ENCODE measurements at places on chromosomes 11 and 22.
A peak's percentile ranks its signal among the peaks of the same experiment; 100 is the strongest.

DNA sequence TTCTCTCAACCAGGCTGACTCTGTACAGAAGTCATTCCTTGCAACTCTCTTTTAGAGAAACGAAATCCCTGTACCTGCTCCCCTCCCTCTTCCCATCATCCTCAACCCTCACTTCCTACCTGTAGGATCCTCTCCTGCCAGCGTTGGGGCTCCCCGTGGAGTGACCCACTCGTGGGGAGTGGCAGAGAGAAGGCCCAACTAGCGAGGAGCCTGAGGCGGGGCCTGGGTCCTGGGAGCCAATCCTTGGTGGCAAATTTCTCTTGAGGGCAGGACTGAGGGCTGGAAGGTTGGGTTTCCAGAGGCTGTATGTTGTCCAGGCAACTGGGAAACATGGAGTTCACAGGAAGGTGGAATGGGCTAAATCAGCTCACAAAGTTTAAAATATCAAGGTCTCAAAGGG is 10.4 kb downstream of the NHERF4 start:
- DNase-seq = no peak

DNA sequence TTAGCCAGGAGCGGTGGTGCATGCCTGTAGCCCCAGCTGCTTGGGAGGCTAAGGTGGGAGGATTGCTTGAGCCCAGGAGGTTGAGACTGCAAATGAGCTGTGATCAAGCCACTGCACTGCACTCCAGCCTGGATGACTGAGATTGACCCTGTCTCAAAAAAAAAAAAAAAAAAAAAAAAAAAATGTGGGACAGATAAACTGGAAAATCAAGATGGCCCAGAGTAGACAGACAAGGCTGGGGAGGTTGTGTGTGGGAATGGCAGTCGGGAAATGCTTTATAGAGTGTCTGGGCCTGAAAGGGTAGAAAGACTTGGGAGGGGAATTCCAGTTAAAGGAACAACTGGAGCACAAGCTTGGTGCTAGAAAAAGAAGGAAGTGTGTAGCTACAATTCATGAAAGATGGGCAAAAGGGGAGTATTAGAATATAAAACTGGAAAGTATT is 18.2 kb upstream of the WDR74 start:
- DNase-seq = no peak

DNA sequence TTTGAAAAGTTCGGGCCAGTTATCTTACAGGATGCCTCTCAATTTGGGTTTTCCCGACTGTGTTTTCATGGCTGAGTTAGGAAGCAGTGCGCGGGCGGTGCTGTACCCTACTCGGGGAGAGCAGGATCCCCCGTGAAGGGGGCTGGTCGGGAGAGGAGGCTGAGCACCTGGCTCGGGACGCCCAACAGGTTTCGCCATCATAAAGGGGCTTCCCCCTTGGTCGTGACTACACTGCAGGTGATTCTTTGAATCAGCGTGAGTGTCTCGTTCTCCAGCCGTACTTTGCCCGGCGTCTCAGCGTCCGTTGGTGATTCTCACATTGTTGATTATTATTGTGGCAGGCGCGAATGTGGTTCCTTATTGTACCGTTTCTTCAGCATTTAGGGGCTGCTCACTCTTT is 46.6 kb downstream of the ST14 start:
- no peak for DNase-seq

DNA sequence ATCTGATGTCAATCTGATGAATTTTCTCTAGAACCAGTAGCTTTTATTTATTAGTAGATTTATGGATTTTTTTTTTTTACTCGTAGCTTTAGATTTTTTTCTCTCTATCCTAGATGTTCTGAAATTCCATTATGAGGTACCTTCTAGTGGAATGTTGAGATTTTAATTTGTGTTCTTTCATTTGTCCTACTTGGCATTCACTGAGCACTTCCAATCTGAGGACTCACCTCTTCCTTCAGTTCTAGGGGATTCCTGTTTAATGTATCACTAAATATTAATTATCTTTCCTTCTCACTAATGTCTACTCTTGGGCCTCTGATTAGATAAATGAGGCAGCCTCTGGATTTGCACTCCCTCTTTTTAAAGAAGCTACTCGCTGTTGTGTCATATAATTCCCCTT is 40.2 kb upstream of the WNT7B start:
- no peak for DNase-seq

DNA sequence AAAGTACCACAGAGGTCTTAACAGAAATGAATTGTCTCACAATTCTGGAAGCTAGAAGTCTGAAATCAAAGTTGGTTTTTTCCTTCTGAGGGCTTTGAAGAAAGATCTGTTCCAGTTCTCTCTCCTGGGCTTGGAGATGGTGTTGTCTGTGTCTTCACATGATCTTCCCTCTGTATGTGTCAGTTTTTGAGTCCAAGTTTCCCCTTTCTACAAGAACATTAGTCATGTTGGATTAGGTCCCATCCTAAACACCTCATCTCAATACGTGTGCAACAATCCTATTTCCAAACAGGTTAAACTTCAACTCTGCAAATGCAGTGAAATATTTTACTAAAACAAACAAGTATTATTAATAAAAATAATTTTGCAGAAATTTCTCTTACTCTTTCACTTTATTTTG is 3.1 kb upstream of the PTS start:
- DNase-seq = no peak

DNA sequence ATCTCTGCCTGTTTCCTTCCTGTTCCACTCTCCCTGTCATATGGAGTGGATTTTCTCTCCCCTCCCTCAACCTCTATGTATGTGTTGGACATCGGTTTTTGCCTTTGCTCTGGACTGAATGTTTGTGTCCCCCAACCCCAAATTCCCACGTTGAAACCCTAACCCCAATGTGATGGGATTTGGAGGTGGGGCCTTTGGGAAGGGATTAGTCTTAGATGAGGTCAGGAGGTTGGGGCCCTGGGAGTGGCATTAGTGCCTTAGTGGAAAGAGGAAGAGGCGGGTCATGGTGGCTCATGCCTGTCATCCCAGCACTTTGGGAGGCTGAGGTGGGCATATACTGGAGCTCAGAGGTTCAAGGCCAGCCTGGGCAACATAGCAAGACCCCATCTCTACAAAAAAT is 11.6 kb downstream of the TP53AIP1 start:
- no peak for DNase-seq

- no peak for DNase-seq
These were observed 675.0 kb upstream of the KIRREL3 start for GRCh38 chr11:127675581-127675980.

DNA sequence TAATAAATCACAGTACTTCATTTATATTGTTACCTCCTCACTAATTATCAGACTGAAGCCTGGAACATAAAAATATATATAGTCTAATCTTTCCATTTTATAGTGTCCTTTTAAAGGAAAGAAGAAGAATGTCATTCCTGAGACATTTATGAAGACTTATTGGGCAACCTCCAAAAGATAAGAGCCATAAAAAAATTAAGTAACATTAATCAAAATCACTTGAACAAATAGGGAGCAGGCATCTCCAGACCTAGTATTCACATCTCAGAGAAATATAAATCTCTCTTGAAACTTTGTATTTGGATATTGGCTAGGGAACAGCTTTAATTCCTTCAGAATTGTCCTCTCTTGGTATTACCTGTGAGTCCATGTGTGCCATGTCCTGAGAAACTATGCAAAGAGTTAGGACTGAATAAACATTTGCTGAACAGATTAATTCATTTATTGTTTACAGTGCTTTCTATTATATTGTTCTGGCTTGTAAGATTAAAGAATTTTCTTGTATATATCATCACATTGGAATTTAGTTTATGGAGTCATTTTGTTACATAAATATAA is 530.5 kb upstream of the LRRC4C start:
- no peak for DNase-seq

DNA sequence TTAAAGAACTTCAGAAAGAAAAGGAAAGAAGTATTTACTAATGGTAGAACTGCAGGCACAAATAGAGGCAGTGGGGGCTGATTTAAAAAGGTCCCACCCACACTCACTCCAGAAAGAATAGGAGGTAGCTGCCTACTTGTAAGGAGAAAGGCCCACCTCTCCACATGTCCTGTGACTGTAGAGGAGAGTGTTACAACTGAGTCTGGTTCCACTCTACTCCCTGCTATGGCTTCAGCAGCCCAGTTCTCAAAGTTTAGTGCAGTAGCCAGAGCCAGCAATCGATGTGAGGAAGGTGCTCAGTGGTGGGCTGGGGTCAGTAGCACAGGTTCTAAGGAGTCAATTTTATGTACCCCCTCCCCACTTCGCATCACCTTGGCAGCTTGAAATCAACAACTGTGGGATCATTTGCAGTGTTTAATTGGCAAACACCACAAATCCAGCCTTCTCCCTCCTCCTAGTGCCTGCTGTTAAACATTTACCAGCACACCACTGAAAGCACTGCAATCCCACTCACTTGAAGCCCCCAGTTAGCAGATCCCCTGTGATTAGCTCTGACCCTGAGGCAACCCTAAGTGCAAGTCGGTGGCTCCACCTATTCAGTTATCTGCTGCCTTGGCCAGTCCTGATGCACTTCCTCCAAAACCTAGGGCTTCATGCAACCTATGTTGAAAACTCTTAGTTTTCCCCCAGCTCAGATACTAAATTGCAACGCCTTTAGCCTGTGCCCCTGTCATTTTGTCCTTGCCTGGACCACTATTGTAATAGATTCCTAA is 146.6 kb downstream of the BBOX1 start:
- no peak for DNase-seq

- DNase-seq = peak; percentile 19
These were observed 844 bp downstream of the PCF11 start for GRCh38 chr11:83157594-83158356.

GRCh38 chr22:20741634-20742581 is 32.0 kb upstream of the SERPIND1 start:
- peak; percentile 63 for DNase-seq

DNA sequence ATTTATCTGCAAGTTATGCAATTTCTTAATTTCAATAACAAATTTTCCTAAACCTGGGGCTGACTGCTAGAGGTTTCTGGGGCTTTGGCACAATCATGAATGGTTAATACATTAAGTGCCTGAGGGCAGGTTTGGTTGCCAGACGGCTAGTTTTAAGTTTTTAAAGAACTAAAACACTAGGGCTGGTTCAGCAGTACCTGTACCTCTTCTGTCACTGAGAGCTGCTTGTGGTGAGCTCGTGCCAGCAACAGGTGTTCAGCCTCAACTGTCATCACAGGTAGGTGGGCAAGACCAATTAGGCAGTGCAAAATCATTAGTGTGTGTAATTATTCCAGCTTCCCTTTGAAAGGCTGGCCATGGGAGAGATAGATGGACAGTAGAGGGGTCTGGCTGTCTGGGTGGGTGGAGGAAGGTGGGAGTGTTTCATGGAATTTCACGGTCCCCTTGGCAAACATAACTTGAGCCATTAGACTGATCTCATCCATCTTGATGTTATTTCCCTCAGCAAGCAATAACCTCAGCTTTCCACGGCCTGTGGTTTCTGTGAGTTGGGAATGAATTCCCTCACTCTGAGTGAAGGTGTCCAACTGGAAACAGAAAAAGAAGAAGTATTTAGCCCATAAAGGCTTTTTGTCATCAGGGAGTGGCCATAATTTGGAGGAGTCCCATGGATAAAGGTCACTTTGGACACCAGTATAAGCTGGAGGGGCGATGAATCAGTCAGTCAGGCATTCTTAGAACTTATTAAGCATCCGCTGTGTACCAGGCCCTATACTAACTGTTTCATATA is 114.8 kb downstream of the SNX19 start:
- no peak for DNase-seq

- no peak for DNase-seq
These were observed 16.0 kb downstream of the LRRC55 start for GRCh38 chr11:57197762-57198161.

- no peak for DNase-seq
These were observed 13.0 kb upstream of the KIRREL3 start for GRCh38 chr11:127013550-127013949.

DNA sequence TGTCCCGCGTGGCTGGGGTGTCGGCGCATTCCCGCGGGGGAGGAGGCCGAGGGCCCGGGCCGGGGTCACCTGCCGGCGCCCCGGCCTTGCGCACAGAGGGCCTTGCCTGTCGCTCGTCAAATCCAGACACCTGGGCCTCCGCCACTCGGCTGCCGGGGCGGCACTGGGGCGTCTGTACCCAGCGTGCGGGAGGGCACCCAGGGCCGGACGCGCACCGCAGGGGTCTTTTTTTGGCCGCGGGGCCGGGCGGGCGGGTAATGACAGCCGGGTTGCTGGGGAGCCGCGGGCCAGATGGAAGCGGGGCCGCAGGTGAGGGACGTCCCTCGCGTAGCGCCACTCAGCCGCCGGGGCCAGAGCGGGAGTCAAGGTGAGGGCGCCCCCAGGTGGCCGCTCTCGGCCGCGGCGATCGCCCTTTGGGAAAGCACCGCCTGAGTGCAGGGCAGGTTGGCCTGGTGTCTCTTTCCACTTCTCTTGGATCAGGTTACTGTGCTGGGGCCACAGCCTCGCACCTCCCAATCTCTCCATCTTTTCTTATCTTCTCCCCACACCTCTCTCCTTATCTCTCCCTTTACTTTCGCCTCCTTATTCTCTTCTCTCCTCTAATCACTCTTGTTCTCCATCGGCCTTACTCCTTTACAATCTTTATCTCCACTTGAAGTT is 3.5 kb downstream of the PHLDB1 start:
- DNase-seq = peak; percentile 89

- no peak for DNase-seq
These were observed 493.5 kb downstream of the OPCML start for GRCh38 chr11:133038850-133039249.

DNA sequence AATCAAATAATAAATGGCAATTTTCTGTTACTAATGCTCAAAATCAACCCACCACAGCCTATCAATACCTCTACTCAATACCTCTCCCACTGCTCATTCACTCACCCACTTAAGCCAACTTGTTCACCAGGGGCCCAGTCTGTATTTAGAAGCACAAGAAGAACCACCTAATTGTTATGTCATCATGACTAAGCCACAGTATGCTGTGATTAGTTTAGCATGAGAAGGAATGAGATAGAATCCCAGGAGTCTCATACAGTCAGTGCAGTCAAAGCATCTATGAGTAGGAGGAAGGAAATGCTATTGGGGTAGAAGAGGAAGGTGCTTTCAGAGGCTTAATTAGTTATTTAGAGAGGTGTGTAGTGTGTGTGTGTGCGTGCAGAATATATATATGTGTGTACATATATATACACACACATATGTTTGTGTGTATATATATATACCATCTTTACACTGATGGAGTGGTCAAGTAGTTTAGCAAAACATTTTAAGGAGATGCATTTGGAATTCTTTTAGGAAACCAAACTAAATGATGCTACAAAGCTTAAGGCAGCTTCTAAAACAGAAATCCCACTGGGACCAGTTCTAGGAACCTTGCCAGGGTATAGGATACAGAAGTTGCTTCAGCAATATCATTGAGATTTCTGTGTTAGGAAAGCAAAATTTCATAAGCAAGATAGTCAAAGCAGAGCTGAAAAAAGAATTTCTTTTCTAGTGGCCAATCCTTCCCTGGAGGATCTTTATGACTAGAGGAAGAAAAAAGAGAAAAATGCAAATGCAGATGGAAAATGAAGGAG is 27.5 kb downstream of the KCNA4 start:
- no peak for DNase-seq

DNA sequence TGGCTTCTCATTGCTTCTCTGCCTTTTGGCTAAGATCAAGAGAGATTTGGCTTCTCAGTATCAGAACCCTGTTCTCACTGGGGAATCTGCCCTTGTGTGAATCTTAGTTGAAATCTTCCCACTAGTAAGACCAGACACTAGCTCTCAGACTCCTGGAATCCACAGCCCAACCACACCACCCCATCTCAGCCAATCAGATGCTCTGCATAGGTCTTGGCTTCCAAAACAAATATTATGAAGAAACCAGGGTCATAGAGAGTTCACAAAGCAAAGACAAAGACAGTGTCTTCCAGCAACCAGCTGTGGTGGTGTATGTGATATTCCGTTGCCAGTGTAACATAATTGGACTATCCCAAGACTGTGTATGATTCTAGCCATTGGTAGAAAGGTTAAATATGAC is 5.4 kb downstream of the OR8B12 start:
- no peak for DNase-seq

Measured in CD4-positive, alpha-beta T cell (primary cell).